ENCODE measurements at places on chromosomes 2 and 18. TPM values are rescaled to one million over a fixed set of nuclear protein-coding genes. Genes with fewer than 3 reads are reported as not detected.

Gene DSC3
- not detected for total RNA-seq

Gene GKN2
- total RNA-seq: not detected

Gene TCF7L1
- 0.16 TPM for total RNA-seq

Gene CRYBA2
- total RNA-seq: not detected

Gene CPO
- not detected for total RNA-seq

Gene ANKRD23
- total RNA-seq: 4.4 TPM

Gene MEP1B
- not detected for total RNA-seq

Gene CTLA4
- 132 TPM for total RNA-seq

Gene GAD1
- 12.8 TPM for total RNA-seq

Gene ATOH8
- total RNA-seq: not detected

Gene CNTNAP5
- not detected for total RNA-seq

Gene LHCGR
- not detected for total RNA-seq

Gene OSR1
- total RNA-seq: not detected

Gene PLEK
- total RNA-seq: 2.4 TPM

Gene KCNK3
- total RNA-seq: not detected

Gene SMYD1
- total RNA-seq: not detected

Gene EGR4
- total RNA-seq: 2.1 TPM

All from activated T-cell treated with anti-CD3 and anti-CD28 coated beads, Interleukin-2, amount 50 U/mL, for 72 hours (primary cell).